Suppressor macrophage treated with lipopolysaccharide for 1 hour (primary cell): ENCODE measurements at places on chromosomes 16 and 17.

DNA sequence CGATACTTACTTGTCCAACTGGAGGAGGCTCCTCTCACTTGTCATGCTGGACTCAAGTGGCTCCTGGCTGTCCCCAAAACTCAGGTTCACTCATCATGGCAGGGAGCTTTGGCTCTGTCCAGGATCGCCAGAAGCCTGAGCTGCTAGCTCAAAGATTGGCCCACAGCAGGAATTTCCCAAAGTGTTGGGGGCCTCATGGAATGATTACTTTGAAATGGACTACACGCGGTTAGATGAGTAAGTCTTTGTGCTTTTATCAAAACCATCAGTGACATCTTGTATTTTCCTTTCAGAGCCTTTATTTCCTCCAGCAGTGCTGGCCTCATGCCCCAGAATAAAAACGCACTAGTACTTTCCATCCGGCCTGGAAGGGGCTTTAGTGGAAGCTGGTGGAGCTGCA lies 29.2 kb upstream of the PHB1 start:
- DNase-seq, result no peak

DNA sequence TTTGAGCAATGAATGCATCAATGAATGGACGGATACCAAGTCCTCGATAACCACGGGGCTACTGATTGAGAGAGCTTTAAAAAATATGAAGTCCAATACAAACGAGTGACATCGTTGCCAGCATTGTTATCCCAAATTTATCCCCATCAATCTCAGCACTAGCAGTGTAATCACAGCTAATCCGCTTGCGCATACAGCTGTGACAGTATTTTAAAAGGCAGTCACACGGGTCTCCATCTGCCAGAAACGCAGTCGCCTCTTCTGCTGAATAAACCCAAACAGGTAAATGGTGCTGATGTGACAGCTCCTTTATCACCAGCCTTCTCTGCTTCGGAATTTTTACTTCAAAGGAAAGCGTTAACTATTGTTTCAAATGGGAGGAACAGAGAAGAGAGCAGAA lies 311.1 kb downstream of the XYLT1 start:
- DNase-seq, result no peak

DNA sequence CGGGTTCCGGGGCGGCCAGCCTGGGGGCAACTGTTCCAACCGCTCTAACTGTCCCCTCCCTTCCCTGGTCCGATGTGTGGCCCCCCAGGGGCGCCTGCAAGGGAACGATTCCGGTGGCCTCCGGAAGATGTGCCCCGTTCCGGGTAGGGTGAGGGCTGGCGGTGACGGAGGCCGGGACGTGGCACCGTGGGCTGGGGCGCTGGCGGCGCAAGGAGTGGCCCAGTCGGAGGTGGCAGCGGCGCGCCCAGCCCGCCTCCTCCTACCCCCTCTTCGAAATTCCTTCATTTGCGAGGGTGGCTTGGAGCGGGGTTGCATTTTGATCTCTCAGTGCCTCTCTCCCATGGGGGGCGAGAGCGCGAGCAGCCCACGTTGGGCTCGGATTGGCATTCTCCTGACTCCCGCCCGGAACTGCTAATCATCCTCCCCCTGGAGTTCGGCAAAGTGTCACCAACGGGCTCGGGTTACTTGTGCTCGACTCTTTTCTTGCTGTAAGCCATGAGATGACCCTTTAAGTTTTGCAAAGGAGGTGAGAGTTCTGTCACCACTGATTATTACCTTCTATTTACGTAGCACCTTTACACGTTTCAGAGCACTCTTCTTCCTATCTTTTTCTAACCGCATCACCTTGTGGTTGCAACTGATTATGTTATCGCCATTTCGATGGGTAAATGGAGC lies 622 bp downstream of the NDEL1 start:
- peak; percentile 87 for DNase-seq

DNA sequence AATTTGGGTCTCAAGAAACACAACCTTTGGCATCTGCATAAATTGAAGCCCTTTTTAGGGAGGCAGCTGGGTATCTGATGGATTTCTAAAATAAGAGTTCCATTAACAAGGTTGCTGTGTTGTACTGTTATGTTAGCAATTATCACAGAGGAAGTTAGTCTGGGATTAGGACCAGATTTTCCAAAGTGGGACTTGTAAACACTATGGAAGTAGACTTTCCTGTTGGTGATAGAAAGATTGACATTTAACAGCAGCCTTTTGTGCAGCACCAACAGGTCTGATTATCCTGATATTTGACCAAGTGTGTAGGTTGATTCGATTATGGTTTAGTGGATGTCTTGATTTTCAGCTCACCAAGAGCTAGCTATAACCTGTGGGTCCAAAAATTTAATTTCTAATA lies 46.4 kb downstream of the TMEM100 start:
- DNase-seq, result no peak
